Testis (tissue), 5 donors: ENCODE measurements at places on chromosomes 1 and 21.

DNA sequence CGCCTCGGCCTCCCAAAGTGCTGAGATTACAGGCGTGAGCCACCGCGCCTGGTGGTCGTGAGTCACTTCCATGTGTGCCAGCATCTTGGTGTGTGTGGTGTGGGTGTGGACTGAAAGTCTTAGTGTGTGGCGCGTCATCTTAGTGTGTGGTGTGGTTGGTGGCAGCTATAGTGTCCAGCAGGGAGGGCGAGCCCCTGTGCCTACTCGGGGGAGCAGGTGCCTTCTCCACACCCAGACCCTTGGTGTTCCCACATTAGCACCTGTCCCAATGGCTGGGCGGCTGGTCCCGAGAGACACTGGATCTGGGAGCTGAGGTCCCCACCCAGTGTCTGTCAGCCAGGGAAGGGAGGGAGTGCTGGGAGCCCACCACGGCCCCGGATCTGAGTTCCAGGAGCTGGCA lies 2.8 kb downstream of the SCNN1D start:
- DNase-seq = no peak

DNA sequence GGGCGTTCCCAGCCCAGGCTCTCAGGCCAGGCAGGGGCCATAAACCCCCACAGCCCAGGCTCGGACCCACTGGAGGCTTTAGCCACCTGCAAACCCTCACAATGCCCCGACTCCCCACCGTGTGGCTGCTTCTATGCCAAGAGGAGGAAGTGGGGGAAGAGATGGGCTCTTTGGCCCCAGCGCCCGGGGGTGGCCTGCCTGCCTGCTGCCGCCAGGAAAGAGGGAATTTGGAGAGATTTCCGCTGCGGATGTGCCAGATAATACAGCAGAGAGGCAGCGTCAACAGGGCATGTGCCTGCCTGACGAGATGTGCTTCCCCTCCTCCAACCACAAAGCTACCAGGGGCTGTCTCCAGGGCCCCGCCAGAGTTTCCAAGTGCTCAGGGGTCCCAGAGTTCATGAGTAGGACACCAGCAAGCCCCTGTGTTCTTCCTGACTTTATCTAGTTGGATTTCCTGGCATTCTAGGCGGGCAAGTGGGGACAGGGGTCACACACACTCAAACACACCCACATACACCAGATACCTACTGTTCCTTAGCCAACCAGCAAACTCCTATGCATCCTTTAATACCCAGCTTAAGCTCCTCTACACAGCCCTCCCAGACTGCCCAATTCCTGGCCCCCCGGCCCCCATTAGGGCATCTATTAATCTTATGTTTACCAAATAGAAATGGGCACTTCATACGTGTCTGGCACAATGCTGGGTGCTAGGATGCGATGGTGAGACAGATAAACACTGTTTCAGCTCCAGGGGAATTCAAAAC lies 14.1 kb downstream of the EPHA2 start:
- DNase-seq = peak; percentile 46

DNA sequence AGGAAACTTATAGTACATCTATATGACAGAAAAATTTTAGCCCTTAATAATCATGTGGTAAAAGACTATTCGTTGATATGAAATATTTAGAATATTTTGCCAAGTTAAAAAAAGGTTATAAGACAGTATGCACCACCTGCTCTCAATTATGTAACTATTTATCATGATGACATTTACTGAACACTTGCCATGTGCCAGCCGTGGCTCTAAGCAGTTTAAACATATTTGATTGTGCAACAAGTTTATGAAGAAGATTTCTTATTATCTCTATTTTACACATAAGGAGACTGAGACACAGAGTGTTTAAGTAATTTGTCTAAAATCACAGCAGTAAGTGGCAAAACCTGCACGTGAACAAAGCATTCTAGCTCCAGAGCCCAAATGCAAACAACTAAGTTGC lies 199.3 kb upstream of the JUN start:
- DNase-seq = no peak

- no peak for DNase-seq
Measured at GRCh38 chr1:115908565-115909274, 67.6 kb upstream of the SLC22A15 start.

GRCh38 chr1:112985123-112985522 lies 29.1 kb upstream of the SLC16A1 start:
- DNase-seq = no peak

- no peak for DNase-seq
Measured at GRCh38 chr1:99544328-99544727, 101.6 kb upstream of the PALMD start.

- DNase-seq = no peak
Measured at GRCh38 chr1:167617153-167618147, 12.6 kb upstream of the RCSD1 start.

DNA sequence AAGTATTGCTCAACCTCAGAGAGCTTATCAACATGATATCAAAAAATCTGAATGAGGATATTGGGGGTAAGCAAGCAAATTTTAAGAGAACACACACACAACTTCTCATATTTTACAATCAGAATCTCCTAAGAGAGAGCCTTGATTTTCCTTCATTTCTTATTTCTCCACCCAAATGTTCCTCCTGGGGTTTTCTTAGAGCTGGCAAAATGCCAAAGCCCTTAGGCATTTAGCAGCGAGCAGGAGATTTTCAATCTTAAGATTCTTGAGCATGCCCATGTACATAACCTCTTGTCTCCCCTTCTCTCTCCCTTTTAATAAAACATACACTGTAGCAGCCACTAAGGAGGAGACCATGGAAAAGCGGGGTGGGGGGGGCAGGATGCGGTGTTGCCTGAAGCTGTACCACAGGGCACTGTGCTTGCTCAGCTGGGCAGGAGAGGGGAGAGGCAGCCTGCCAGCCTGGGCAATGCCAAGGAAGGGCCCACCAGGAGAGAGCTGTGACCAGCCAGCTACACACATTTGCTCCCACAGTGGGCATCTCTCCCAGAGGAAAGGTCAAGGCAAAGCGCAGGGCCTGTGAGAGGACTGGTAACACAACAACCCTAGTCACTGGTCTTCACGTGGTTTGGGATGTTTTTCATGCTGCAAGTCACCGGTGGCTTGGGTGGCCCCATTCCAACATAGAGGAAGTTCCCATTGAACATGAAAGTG lies 4.3 kb downstream of the BRINP2 start:
- DNase-seq = no peak

DNA sequence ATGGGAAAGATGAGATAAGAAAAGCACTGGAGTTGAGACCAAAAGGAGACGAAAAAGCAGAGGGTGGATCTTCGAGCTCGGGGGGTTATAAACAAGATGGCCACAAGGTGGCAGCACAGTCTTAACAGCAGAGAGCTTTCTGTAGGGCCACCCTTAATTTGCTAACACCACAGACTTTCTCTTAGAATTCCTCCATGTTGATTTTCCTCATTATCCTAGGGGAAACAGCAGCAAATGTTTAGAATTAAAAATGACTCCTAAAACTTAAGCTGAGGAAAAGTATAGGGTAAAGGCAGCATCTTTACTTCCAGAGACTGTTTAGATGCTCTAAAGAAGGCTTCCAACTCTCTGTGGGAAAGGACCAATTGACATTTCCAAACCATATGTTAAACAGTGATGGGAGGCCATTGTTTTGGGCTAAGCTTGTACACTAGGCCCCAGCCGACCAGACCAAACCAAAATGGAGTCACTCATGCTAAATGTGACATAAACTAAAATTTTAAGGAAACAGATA lies 2.5 kb upstream of the APOBEC4 start:
- peak; percentile 94 for DNase-seq

DNA sequence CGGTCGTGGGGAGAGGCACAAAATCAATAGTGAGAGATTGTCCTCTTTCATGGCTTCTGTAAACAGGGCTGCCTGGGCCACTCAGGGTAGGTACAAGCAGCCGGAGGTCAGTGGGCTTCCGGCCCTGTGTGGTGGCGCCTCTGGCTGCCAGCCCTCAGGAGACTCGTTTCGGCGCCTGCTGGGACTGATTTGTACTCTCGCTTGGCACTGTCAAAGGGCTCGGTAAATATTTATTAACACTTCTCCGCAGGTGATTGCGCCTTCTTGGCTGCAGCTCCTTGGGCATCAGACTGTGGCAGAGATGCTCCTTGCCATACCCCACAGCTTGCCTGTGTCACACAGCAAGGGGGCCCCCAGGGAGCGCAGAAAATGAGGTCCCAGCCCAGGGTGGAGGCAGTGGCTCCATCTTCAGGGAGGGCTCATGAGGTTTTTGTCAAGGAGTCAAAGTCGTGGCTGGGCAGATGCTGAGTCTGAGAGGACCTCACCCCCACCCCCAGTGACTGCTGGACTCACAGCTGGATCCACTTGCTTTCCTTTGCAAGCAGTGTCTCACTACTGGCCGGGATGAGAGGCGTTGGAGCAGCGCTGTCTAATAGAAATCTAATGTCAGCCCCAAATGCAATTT lies 262.5 kb downstream of the GRIK3 start:
- DNase-seq = no peak

- DNase-seq = no peak
Measured at GRCh38 chr1:228287541-228288425, 79.9 kb downstream of the OBSCN start.

GRCh38 chr1:238143038-238143437 lies 252.3 kb upstream of the ZP4 start:
- DNase-seq = no peak

- no peak for DNase-seq
Measured at GRCh38 chr1:224785622-224786021, 143.9 kb upstream of the DNAH14 start.

- no peak for DNase-seq
Measured at GRCh38 chr1:65691152-65691900, 101.4 kb upstream of the PDE4B start.

GRCh38 chr1:35394386-35394785 lies 125.9 kb downstream of the ZMYM4 start:
- DNase-seq = no peak

- DNase-seq = no peak
Measured at GRCh38 chr1:179803104-179803503, 60.0 kb downstream of the FAM163A start.

DNA sequence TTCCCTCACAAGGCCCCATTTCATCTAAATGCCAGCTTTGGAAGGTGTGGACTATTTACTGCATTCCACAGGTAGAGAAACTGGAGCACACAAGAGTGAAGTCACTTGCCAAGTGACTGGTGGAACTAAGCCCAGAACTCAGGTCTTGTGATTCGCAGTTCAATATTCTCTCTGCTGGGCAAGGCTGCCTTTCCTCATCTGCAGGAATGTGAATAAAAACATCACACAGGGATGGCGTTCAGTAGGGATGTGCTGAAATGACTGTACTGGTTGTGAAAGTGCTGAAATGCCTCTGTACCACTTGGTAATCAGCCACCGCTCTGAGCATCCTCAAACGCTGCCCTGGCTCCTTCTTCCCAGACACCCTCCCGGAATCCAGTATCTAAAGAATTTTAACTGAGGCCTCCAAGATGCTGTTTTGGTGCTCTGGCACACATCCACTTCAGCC lies 145.6 kb downstream of the HIVEP3 start:
- no peak for DNase-seq

DNA sequence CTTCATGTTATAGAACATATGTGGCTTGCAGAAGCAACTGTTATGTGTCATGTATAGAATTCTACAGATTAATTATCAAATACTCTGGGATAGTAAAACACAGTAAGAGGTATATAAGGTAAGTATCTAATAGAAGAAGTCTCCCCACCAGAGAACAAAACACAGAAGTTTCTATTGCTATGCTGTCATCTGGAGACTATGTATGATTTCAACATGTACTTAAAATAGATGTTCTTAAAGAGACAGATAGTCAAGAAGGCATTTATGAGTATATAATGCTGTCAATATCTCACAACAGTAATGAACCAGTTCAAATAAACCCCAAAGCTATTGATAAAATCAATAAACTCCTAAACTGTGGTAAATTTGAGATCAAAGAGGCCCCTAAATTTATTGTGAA lies 8.1 kb upstream of the ADCY10 start:
- no peak for DNase-seq

DNA sequence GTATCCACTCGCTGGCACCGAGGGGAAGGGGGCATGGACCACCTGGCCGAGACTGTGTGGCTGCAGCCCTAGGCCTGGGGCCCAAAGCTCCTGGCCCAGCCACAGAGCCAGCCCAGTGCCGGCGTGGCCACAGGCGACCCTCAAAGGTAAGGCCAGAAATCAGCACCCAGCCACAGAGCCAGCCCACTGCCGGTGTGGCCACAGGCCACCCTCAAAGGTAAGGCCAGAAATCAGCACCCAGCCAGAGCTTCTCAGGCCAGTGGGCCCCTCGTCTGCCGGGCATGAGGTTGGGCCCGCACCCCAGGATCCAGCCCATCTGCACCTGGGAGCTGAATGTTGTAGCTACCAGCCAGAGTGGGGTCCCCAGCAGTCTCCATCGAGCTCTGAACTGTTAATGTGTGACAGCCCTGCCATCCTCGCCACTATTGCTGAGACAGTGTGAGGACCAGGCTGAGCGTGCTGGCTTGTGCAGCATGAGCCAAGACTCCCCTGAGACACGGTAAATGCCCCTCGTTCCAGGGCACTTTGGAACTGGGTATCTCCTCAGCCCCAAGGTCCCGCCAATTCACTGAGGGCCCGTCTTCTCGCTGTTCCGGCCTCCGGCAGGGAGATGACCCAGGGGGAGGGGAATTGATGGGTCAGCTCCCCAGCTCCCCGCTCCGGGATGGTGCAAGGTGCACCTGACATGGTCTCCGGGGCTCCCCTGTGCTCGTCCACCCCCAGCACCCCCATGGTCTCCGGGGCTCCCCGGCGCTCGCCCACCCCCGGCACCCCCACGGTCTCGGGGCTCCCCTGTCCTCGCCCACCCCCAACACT lies 4.7 kb upstream of the FTCD start:
- DNase-seq = peak; percentile 11

- peak; percentile 59 for DNase-seq
Measured at GRCh38 chr1:17831597-17831996, 76.5 kb downstream of the ACTL8 start.

DNA sequence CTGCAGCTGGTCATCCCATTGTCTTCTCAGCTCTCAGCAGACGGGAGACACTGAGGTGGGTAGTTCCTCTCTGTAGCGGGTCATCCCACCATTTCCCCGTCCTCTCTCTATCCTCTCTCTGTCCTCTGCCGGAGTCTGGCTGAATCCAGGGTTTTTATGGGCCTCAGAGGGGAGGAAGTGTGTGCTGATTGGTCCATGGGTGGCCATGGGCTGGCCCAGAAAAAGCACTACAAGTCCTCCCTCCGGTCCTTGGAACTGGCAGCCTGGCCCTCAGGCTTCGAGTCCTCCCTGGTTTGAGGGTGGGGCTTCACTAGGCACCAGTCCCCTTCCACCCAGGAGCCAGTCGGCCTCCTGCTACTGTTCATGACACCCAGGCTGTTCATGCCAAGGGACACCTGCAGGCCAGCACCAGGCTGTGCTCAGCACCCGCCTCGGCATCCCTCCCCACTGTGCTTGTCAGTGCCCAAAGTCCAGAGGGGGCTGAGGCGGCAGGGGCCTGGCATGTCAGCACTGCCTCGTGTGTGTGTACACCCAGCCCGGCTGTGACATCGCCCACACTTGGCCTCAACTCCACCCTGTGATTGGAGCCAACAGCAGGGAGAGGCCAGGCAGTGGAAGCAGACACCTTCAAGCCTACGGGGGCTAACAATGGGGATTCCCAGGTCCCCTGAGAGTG lies 23.0 kb upstream of the LRRC8C start:
- no peak for DNase-seq

GRCh38 chr1:1374589-1374928 lies 448 bp downstream of the AURKAIP1 start:
- no peak for DNase-seq
